ENCODE measurements at places on chromosomes 1 and 21.

- no peak for DNase-seq
These were observed 8.1 kb upstream of the GADD45A start for GRCh38 chr1:67676946-67677345.

- DNase-seq, result no peak
These were observed 42.3 kb downstream of the NVL start for GRCh38 chr1:224287714-224288113.

GRCh38 chr1:86741947-86742572, 37.7 kb downstream of the SH3GLB1 start:
- DNase-seq, result no peak

- no peak for DNase-seq
These were observed 45.8 kb downstream of the SLC25A24 start for GRCh38 chr1:108154314-108154713.

GRCh38 chr1:172071746-172072145, 230.4 kb downstream of the DNM3 start:
- no peak for DNase-seq

GRCh38 chr1:227169343-227169742, 148.9 kb downstream of the CDC42BPA start:
- DNase-seq, result no peak

DNA sequence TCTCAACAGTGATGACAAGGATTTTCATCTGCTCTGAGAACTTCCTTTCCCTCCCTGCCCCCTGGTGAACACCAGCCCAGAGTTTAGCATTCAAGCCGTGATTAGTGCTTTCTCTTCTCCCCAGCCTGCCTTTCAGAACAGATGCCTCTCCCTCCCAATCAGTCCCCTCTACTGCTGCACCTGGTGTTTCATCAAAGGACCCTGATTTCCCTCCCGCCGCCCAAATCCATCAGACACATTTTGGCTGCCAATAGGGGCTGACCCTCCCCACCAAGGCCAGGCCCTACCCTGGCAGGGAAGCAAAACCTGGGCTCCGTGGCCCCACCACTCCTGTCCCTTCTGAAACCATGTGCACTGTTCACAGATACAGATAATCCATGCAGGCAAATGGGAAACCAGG, 34.0 kb upstream of the KLHDC7A start:
- DNase-seq, result no peak

DNA sequence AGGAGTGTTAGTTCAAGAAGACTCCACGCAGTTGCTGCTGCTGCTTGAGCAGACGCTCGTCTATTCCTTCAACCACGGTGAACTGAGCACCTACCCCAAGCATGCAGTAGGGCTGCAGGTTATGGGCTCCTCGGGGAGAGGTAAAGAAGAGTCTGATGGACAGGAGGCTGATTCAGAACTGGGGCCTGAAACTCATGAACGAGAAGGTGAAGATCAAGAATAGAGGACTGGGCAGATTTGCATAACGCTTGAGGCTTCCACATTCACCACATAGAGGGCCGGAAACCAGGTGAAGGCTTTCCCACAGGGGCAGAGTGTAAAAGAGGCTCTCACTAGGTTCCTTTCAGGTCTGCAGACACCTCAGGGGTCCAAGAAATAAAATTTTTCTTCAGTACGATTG, 9.1 kb downstream of the ABCA4 start:
- no peak for DNase-seq

- no peak for DNase-seq
These were observed 63.0 kb upstream of the BACH1 start for GRCh38 chr21:29235714-29236197.

DNA sequence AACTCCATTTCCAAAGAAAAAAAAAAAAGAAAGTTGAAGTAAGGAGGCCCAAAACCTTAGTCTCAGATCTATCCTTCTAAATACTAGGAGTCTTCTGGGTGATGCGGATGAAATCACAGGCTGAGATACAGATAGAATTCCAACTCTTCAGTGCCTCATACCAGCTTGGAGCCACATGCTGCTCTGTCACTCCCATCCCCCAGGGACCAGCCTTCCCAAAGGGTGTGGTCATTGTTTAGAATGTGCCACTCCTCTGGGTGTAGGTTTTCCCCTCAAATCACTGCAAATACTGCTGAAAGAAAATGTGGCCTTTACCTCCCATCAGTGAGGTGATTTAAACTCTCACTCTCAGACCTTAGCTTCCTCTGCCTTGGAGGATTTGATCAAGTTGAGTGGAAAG, 112.9 kb downstream of the CDC7 start:
- DNase-seq, result no peak

GRCh38 chr21:45418301-45419071, 13.5 kb downstream of the COL18A1 start:
- DNase-seq, result no peak

GRCh38 chr1:10617931-10618885, 143.5 kb downstream of the PEX14 start:
- no peak for DNase-seq

- DNase-seq, result no peak
These were observed 90.0 kb downstream of the STUM start for GRCh38 chr1:226638608-226639007.

DNA sequence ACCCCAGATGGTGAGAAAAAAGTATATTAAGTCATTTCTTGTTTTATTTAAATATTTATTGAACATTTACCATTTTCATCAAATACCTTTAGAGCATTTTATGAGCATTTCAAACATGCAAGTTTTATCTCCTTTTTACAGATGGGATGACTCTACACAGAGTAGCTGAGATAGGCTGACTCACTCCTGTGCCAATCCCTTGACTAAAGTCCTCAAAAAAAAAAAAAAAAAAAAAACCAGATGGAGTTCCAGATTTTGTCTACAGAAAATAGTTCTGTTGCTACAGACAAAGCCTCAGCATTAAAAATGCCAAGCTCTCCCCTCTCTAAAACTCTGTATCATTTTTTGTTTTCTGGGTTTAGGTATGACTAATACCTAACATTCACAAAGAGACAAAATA, 303.0 kb upstream of the PLD5 start:
- no peak for DNase-seq

DNA sequence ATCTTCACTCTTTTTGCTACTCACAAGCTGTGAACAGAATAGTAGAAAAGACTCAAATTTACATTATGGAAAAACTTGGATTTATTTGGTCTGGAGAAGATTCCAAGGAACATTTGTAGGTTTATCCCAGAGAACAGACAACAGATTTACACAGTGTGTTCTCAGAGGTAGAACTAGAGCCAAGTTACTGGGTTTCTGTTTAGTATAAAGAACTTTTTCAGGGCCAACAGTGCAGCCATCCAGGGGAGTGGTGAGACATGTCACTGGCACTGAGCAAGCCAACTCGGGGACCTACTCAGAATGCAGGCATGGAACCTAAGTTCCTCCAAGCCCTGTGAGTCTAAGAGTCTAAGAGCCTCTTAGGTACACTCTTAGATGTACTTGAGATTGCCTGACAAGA, 142.6 kb downstream of the OMA1 start:
- no peak for DNase-seq

- DNase-seq, result no peak
These were observed 550.9 kb downstream of the USP25 start for GRCh38 chr21:16280686-16281091.

- no peak for DNase-seq
These were observed 10.3 kb downstream of the CHAF1B start for GRCh38 chr21:36395353-36396111.

DNA sequence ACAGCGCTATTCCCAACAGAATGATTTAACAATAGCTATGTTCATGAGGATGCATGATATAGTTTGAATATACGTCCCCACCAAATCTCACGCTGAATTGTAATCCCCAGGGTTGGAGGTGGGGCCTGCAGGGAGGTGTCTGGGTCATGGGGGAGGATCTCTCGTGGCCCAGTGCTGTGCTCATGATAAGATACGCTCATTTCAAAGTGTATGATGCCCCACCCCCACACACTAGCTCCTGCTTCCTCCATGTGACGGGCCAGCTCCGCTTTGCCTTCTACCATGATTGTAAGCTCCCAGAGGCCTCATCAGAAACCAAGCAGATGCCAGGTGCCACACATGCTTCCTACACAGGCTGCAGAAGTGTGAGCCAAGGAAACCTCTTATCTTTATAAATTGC, 93.6 kb downstream of the SMYD3 start:
- DNase-seq, result no peak

DNA sequence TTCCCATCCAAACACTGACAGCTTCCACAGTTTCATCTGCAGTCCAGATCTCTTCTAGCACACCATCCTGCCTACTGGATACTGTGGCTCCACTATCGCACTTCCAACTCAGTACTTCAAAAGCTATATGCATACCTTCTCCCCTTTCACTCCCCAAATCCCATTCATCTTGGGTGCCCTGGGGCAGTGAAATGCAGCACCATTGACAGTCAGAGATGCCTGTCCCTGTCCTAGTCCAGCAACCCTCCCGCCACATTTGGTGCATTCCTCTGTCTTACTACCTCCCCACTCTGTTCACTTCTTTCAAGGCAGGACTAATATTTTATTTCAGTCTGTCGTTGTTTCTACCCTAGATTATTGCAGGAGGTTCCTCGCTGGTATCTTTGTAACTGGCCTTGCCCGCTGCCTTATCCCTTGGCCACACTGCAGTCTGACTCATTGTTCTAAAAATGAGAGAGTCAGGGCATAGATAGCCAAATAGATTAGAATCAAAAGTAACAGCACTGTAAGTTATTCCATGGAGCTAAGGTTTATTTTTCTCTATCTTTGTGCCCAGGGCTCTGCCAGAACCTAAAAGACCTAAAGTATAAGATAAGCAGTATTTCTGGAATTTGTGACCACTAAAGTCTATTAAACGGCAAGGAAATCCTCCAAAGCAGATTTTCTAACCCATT, 96.7 kb downstream of the ESRRG start:
- DNase-seq, result no peak

DNA sequence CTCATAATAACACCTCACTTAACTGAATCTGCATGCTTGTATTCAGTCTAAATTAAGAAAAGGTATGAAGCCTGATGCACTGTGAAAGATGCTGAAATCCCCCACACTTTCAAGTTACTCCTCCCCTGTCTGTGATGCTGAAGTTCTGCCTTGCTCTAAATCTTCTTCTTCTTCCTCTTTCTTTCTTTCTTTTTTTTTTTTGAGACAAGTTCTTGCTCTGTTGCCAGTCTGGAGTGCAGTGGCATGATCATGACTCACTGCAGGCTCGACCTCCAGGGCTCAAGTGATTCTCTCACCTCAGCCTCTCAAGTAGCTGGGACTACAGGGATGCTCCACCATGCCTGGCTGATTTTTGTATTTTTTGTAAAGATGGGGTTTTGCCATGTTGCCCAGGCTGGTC, 231.0 kb upstream of the B3GALT2 start:
- no peak for DNase-seq

DNA sequence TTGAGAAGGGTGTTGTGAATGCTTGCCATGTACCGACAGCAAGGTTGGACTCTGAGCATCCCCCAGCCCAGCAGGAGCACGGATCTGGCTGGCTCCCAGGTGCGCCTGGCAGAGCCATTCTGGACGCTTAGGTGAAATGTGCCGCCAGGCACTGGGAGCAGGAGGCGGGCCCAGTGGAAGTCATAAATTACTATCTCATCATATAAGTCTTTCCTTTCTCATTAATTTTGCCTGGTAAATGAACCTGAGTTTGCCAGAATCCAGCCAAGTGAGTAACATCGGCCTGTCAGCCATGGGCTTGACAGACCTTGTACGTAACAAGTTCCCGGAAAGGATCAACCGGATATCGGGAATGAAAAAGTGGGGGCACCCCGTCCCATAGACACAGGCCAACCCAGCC, 179.5 kb upstream of the ARHGEF16 start:
- DNase-seq, result no peak

GRCh38 chr1:55039342-55040082, at the start of gene PCSK9:
TSS of gene PCSK9 (plus strand) at chr1:55039548. CDS start at chr1:55039838, 290 bp downstream.
- DNase-seq, result no peak

- DNase-seq, result no peak
These were observed 3.3 kb downstream of the NR5A2 start for GRCh38 chr1:200030791-200031190.

GRCh38 chr1:185561629-185562028, 172.6 kb upstream of the HMCN1 start:
- no peak for DNase-seq

- no peak for DNase-seq
These were observed 29.5 kb downstream of the LDLRAP1 start for GRCh38 chr1:25572708-25573590.

GRCh38 chr1:29523576-29523975, 287.3 kb downstream of the PTPRU start:
- DNase-seq, result no peak

DNA sequence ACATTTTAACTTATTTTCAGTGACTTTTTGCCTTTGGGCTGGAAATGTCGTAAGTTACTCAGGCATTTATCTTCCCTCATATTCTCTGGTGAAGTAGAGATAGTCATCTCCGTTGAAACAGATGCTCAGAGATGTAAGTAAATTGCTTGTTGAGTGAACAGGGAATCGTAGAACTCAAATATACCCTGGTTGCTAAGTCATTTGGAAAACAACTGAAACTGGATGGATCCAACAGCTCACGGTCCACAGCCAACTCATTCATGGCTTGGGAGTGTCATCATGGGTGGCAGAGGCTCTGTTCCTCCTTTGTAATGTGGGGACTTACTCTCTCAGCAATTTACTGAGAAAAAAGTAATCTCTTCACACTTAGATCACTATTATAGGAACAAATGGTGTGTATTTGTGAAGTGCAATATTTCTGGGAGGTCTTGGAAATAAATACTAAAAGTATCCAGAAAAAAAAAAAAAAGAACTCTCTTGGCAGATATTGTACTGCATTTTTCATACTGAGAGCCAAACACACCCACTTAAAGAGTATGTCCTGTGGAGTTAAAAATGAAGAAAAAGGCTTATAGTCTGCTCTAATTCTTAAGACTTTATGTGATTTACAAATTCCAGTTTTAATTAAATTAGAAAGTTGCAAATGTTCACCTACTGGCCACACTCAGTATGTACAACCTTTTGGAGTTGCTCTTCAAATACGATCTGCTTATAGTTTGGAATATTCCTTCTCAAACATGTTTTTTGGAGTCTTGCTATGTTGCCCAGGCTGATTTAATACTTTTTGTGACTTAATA, 107.4 kb downstream of the LEPR start:
- DNase-seq, result no peak

DNA sequence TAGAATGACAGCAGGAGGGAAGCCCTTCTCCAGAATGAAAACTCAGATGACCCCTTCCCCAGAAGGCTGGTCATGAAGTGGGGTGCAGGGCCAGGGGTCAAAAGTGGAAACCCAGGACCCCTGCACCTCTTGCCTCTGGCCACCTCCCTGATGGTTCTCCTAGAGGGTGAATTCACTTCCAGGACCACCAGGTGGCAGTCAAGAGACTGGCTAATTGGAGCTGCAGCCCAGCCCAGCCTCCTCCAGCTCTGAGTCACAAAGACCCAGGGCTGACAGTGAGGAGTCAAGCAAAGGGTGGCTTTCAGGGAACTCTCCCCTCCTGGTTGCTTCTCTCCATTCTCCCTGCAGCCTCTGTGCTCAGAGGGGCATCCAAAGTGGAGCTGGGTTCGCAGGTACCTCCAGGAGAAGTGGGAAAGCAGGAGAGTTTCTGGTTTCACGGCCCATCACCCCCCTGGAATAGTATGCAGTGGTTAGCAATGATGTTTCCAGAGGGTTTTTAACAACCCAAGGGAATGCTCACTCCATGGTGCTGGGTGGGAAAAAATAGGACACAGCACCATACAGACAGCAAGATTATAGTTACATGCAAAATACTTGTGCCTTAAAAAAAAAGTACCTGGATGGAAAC, 6.1 kb upstream of the EPHB2 start:
- no peak for DNase-seq

- DNase-seq, result no peak
These were observed 28.6 kb upstream of the PLCH2 start for GRCh38 chr1:2447276-2448097.
